ENCODE measurements at places on chromosomes 7 and 10. TPM values are rescaled to one million over a fixed set of nuclear protein-coding genes. Genes with fewer than 3 reads are reported as not detected.

Gene HOXA9
- total RNA-seq = not detected

DNA sequence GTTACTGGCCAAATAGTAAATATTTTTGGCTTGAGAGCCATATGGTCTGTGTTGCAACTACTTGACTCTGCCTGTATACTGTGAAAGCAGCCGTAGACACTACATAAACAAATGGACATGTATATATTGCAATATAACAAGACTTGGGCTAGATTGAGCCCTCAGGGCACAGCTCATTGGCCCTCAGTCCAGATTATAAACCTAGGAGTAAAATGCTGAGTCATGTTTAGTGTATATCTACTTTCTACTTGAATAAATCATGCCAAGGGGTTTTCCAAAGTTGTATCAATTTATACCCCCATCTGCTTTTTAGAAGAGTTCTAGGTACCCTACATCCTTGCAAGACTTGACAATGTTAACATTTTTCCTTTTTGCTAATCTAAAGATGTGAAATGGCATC is 27.4 kb upstream of the POU6F2 start:
- no peak for DNase-seq

GRCh38 chr7:94245500-94245899 is 149.2 kb upstream of the COL1A2 start:
- no peak for DNase-seq

- no peak for DNase-seq
Measured at GRCh38 chr10:21954690-21955089, 48.8 kb downstream of the DNAJC1 start.

Gene DNAH11
- total RNA-seq = 1.6 TPM

- DNase-seq = no peak
Measured at GRCh38 chr7:33793616-33794015, 111.7 kb upstream of the BMPER start.
